ENCODE measurements at places on chromosomes 12 and 14.

- DNase-seq: no peak
Observed at GRCh38 chr14:86055512-86056075, 525.6 kb downstream of the FLRT2 start.

GRCh38 chr12:72502546-72502945 is 230.4 kb downstream of the TRHDE start:
- DNase-seq: no peak

DNA sequence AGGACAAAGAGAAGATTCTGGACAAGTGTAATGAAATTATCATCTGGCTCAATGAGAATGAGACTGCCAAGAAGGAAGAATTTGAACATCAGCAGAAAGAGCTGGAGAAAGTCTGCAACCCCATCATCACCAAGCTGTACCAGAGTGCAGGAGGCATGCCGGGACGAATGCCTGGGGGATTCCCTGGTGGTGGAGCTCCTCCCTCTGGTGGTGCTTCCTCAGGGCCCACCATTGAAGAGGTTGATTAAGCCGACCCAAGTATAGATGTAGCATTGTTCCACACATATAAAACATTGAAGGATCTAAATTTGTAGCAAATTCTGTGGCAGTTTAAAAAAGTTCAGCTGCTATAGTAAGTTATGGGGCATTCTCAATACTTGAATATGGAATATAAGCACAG is 174.3 kb upstream of the CCND2 start:
- no peak for DNase-seq

GRCh38 chr12:27555925-27556778 is 32.1 kb downstream of the PPFIBP1 start:
- no peak for DNase-seq

All from CD4-positive, alpha-beta T cell treated with Interleukin-10 for 1 hour (primary cell).